ENCODE measurements at places on chromosomes 5 and 9.

GRCh38 chr9:120724757-120725400 lies 10.6 kb upstream of the MEGF9 start:
- no peak for DNase-seq

DNA sequence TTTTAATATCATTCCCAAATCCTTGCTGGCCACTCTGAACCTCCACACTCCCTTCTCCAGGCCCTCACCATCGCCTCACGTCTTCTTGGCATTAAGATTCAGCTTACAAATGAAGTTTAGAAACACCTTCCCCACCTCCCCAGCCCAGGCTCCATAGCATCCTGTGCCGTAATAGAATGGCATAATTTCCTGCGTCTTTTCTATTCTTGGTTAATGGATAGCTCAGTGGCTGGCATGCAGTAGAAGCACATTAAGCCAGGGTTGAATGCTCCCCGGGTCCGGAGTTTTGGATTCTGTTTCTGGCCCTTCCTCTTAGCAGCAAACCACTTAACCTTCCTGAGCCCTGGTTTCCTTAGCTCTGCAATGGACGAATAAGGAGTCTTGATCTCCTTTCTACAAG lies 13.8 kb downstream of the WWC1 start:
- DNase-seq: no peak

GRCh38 chr5:166499447-166500240 lies 1791.8 kb upstream of the WWC1 start:
- DNase-seq: no peak

DNA sequence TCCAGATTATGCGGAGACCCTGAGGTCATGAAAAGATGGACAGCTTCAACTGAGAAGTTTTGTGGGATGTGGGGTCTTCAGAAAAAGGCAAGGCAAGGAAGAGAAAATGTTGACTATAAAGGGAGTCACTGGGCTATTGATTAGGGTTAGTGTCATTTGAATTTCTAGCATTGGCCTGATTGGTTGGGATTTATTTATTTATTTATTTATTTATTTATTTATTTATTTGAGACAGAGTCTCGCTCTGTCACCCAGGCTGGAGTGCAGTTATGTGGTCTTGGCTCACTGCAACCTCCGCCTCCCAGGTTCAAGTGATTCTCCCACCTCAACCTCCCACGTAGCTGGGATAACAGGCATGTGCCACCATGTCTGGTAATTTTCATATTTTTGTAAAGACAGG lies 279.7 kb downstream of the NTRK2 start:
- DNase-seq: no peak

- DNase-seq: no peak
Observed at GRCh38 chr5:96843140-96843539, 33.2 kb upstream of the ERAP2 start.

GRCh38 chr9:6686396-6686795 lies 40.9 kb upstream of the GLDC start:
- no peak for DNase-seq

DNA sequence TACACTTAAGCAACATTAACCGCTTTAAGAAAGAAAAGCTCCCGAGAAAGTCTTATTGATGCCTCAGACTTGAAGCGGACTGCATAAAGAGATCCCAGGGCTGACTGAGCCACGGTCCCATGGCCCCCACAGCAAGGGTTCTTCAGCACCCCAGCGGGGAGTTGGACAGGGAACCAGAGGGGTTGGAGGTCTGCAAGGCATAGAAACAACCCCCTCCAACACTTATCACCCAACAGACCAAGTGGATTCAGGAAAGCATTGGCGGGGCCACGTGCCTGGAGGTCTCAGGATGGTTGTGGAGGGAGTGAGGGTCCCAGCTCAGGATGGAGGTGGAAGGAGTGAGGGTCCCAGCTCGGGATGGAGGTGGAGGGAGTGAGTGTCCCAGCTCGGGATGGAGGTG lies 143.7 kb upstream of the IRX2 start:
- no peak for DNase-seq

GRCh38 chr5:112812549-112812948 lies 48.5 kb upstream of the SRP19 start:
- no peak for DNase-seq

- no peak for DNase-seq
Observed at GRCh38 chr9:33739398-33739797, 56.0 kb upstream of the PRSS3 start.

DNA sequence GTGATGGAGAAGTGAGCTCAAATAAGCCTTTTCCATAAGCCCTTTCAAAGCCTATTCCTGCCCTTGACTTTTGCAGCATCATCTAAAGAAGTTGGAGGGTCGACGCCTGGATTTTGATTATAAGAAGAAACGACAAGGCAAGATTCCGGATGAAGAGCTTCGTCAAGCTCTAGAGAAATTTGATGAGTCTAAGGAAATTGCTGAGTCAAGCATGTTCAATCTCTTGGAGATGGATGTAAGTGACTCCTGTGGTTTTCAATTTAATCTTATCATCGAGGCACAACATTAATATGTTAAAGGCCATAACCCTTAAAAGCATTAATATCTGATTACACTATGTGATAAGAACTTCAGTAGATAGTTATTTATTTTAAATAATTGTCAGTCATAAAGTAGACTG lies 210.4 kb downstream of the SH3GL2 start:
- DNase-seq: no peak

DNA sequence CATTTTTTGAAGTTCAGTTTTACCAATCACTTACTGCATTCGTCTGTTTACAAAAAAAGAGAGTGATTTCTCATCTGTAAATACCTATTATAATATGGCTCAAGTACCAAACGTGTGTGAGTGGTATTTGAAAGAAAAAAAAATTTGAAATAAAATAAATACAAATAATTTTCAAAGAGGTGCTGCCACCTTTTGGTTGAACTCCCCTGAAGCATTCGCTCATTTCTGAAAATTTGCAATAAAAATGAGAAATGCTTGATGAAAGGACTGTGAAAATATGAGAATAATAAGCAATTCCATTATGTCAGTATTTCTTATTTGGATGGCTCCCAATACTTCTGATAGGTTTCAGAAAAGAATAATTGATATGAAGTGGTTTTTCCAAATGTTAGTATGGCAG lies 409.9 kb downstream of the CTNND2 start:
- no peak for DNase-seq

- no peak for DNase-seq
Observed at GRCh38 chr5:540906-541538, 16.8 kb upstream of the SLC9A3 start.
